ENCODE measurements at places on chromosomes 7 and 10. TPM values are rescaled to one million over a fixed set of nuclear protein-coding genes. Genes with fewer than 3 reads are reported as not detected.

ASIC3 gene
- 2.6 TPM for total RNA-seq

- no peak for DNase-seq
Measured at GRCh38 chr7:103119791-103120291, 29.1 kb downstream of the NAPEPLD start.

GRCh38 chr7:107007007-107007891 is 37.3 kb upstream of the PRKAR2B start:
- DNase-seq = no peak

INMT gene
- total RNA-seq = 501 TPM

CAMK2B gene
- 0.17 TPM for total RNA-seq

All from upper lobe of right lung (tissue), 1 donor.